ENCODE measurements at places on chromosomes 7 and 10.

DNA sequence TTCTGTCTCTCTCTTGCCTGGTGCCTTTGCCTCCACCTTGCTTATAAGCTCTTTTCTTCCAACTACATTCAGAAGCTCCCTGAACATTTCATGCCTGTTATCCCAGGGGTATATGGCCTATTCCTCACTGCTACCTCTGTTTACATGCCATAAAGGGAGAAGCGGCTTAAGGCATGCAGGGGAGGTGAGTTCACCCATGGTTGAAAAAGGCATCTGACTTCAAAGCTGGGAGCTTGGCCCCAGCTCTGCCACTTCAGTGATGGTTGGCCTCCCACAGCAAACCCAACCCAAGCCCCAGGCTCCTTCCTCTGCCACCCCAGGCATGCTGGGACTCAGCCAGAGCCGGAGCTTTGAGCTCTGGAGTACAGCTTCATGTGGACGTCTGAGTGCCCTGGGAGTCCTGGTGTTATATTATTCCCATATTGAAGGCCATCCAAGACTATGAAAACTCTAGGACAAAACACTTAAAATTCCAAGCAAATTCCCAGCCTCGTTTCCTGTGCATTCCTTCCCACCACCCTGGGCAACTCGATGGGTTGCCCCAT is 468.6 kb upstream of the ZMIZ1 start:
- no peak for DNase-seq

DNA sequence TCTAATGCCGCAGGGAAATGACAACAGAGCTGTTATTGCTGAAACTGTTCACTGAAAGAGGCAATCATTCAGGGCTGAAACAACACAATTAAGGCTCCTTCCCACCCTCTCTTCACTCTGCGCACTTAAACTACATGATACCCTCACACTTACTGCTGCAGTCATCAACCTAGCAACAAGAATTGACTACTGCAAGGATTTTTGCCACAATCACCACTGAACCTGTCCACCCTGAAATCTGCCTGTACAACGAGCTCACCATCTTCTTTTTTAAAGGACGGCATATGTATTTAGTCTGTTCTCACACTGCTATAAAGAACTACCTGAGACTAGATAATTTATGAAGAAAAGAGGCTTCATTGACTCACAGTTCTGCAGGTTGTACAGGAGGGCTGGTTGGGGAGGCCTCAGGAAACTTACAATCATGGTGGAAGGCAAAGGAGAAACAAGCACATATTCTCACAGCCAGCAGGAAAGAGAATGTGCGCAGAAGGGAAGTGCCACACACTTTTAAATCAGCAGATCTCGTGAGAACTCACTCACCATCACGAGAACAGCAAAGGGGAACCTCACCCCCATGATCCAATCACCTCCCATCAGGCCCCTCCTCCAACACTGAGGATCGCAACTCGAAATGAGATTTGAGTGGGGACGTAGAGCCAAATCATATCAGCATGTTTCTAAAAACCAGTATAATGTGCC is 131.7 kb downstream of the SORCS1 start:
- DNase-seq, result no peak

- no peak for DNase-seq
These were observed 58.1 kb downstream of the AGMO start for GRCh38 chr7:15503603-15504290.

DNA sequence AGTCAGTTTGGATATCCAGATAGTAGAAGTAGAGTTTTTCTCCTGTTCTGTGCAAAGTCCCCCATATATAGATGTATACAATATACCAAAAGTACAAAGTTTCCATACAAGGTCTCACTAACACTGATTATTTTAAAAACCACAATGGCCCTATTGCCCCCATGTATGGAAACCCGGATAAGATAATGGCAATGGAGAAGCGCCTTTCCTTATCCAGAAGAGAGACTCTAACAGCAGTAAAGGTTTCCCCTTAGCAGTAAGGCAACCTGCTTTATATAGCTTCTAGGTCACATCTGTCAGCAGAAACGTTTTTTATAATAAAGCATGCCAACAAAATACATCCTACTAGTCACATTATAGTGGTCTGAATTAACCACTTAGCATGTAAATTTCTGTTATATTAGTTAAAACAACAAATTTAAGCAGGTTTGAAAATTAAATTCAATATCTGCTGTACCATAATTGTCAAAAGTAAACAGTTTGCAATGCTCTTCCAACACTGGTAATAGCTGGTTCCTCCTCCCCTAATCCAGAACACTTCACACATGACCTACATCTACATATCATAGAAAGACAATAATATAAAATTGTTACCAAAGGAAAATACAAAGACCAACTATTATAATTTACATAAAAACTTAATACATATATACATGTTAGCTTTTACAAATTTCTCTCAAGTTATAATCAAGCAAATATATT is 22.4 kb downstream of the USP6NL start:
- DNase-seq, result no peak

GRCh38 chr10:77711683-77712049 is 74.1 kb upstream of the KCNMA1 start:
- no peak for DNase-seq

DNA sequence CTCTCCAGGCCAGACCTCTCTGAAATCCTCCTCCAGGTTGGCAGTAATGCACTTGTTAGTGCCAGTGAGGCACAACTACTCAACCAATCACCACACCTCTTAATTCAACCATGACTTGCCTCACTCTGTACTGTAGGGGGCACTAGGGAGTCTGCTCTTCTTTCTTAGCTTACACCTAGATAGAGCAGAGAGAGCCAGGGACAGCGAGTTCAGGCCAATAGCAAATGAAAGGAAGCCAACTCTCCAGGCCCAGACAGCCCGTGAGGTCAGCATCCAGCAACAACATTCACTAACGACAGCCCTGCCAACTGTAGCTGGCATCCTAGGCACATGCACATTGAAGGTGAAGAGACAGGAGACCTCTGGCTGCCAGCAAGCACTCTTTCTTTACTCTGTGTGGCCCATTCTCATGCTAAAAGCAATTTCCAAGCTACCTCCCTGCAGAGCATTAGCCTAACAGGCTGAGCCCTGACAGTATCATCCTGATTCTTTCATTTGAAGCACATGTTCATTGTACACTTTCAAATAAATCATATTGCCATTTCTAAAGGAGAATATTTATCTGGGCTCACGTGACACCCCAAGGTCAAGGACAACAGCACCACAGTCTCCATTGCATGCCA is 136.3 kb downstream of the DPY19L1 start:
- DNase-seq, result no peak
